Effector CD4-positive, alpha-beta T cell (primary cell): ENCODE measurements at places on chromosomes 2 and 18.

GRCh38 chr18:63897072-63897471, 9.6 kb downstream of the SERPINB2 start:
- no peak for DNase-seq

DNA sequence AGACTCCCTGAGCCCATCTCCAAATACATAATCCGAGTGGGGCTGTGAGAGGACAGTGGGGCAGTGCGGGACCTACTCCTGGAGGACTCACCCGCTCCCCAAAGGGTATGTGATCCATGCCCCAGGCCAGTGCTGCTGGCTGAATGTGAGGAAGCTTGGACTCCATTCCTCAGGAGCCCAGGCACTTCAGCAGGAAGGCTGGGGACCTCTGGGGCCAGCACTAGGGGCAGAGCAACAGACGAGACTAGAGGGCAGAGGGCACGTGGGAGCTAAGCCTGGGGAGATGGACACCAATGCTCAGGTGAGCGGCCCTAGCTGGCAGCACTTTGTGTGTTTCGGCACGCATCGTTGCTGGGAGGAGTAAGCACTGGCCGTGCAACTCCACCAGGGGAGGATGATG, 84.9 kb downstream of the MALT1 start:
- no peak for DNase-seq

DNA sequence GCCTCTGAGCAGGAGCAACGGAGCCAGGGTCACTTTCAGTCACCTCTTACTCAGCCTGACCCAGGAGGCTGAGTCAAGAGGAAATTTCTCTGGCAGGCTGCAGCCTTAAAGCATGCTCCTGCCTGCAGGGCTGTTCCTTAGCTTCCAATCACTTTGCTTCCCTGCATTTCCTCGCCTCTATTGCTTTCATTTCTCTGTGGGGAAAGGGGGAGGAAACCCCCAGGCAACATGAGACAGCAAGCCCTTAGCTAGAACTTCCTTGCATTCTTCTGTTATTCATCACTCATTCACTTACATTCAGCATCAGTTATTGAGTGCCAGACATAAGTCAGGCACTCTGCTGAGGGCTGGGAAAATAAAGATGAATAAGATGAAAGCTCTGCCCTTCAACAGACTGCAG, 13.0 kb downstream of the XDH start:
- DNase-seq: no peak

GRCh38 chr2:127410871-127411652, 7.2 kb upstream of the PROC start:
- DNase-seq: no peak

DNA sequence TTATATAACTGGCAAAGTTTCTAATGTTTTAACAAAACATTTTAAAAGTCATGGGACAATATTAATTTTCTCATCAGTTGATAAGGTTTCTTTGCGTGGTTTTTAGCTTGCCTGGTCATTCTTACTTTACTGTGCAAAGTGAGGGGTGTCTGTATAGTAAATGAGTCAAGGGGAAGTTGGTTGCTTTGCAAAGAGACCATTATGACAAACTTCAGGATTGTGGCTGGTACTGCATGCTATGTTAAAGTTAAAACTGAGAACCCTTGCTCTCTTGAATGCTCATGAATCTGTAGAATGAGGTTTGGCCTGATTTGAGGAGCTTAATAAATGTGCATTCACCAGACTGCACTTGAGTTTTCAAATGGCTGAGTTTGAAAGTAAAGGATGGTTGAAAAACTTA, 47.0 kb downstream of the COL4A4 start:
- DNase-seq: no peak

DNA sequence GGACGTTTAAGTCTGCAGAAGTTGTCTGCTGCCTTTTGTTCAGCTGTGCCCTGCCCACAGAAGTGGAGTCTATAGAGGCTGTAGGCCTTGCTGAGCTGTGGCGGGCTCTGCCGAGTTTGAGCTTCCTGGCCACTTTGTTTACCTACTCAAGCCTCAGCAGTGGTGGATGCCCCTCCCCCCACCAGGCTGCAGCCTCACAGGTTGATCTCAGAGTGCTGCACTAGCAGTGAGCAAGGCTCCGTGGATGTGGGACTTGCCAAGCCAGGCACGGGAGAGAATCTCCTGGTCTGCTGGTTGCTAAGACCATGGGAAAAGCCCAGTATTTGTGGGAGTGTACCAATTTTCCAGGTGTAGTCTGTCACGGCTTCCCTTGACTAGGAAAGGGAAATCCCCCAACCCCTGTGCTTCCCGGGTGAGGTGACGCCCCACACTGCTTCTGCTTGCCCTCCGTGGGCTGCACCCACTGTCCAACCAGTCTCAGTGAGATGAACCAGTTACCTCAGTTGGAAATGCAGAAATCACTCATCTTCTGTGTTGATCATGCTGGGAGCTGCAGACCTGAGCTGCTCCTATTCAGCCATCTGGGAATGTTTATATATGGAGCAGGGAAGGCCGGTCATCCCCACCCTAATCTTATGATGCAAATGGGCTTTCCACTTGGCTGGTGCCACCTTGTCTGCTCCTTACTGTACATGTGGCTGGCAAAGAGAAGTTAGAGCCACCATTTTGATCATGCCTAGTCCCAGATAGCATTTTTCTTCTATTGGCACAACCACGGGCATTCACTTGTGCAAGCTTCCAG, 156.9 kb upstream of the ITGA6 start:
- no peak for DNase-seq

- no peak for DNase-seq
Measured at GRCh38 chr18:8517276-8517675, 92.0 kb upstream of the RAB12 start.

DNA sequence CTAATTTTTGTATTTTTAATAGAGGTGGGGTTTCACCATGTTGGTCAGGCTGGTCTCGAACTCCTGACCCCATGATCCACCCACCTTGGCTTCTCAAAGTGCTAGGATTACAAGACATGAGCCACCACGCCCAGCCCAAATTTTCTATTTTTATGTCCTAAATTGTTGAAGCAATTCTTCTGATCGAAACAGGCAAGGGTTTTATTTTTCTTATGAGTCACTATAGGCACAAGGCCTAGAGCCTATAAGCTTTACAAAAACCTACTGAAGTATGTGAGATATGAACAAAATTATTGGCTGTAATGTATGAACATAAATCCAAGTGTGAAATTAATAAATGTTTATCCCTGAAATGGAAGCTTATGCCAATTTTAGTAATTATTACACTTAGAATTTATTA, 464.2 kb upstream of the NRP2 start:
- DNase-seq: no peak

DNA sequence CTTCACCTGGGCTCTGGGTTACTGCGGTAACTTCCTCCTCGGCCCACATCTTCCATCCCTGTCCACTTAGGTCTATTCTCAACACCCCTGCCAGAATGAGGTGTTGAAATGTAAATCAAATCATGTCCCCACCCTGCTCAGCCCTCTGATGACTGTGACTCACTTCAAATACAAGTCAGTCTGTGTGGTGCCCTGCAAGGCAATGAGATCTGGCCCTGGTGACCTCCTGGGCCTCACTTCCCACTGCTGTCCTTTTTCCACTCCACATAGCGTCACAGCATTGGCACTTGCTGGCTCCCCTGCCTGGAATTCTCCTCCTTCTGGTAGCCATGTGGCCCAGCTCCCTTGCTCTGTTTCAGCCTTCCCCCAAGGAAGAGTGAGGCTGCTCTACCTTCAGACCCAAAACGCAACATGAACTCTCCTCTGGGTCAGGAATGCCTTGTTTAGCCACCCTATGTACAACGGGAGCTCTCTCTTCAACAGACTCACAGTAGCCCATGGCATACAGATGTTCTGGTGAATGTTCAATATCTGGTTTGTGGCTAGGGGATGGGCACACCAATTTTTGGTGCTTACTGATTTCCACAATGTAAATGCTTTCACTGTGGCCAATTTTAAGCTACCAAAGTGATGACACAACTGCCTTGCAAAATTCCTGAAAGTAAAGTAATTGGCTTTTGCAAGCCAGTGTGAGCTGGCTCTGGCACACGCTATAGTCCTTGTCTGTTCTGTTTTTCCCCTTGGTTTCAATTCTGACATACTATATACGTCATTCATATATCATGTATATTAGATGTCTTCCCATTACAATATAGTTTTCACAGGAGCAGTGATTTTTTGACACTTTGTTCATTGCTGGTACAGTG, 550.3 kb upstream of the HS6ST1 start:
- no peak for DNase-seq

DNA sequence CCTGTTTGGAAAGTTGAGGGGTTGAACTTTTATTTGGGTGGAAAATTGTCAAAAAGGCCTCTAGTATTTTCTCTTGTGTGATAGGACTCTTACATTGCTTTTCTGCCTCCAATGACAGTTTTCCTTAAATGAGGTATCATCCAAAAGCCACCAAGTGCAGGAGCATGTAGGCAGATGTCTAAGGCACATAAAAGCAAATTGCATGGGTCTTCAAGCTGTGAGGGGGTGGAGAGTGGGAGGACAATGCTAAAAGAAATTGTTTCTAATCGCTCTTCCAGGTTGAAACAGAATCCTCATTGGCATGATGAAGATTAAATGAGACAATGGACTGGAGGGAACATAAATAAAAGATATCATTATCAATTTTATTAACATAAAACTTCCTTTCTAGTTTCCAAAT, 6.8 kb downstream of the TACR1 start:
- DNase-seq: no peak

- DNase-seq: no peak
Measured at GRCh38 chr2:222358876-222359275, 60.1 kb upstream of the PAX3 start.

DNA sequence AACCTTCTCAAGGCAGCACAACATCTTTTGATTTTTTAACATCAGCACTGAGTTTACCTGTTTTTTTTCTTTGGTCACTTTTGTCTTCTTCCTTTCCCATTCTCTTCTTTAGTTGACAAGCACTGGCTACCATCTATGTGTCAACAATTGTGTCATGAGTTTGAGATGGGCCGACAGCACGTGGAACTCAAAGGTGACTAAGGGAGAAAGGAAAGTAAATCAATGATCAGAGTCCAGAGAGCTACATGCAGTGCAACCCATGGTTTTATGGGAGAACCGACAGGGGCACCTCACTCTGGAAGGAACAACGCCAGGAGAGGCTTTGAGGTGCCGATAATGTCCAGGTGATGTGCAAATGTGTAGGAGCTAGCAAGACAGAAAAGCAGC, 755.5 kb downstream of the RNF144A start:
- DNase-seq: no peak

GRCh38 chr18:63336366-63337099, 17.0 kb upstream of the BCL2 start:
- DNase-seq: no peak

- no peak for DNase-seq
Measured at GRCh38 chr18:59877361-59877760, 22.4 kb upstream of the PMAIP1 start.

DNA sequence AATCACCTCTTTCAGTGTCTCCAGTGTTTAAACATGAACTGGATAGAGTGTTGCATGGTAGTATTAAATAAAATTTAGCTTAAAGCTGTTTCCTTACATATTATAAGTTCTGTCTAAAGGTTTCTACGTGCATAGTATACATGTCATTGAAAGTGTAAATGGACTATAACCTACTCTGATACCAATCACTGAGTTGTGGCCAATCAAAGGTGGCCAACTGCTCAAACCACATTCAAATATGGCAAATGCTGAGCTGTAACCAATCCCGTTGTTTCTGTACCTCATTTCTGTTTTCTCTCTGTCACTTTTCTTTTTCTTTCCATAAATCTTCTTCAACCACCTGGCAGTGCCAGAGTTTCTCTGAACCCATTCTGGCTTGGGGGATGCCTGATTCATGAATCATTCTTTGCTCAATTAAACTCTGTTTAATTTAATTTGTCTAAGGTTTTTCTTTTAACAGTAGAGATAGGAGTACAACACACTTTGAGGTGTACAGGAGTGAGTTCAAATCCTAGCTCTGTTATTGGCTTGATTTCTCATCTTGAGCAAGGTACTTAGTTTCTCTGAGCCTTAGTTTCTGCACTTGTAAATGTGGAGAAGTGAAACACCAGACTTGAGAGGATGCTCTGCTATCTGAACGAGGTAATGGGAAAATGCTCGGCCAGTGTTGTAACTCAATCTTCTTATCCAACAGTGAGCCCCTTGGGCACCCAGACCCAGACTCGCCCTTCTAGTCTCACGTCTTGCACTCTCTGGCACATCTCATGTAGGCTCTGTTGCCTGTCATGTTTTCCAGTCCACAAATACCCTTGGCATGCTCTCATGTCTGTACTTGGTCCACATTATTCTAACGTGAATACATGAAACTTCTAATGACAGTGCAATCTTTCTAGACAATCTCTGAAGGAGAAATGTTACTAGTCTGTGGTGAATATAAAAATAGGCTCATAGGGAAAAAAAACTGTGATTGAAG, 228.0 kb downstream of the PIK3C3 start:
- DNase-seq: no peak

GRCh38 chr2:182870227-182870626, 3.8 kb upstream of the FRZB start:
- DNase-seq: no peak

DNA sequence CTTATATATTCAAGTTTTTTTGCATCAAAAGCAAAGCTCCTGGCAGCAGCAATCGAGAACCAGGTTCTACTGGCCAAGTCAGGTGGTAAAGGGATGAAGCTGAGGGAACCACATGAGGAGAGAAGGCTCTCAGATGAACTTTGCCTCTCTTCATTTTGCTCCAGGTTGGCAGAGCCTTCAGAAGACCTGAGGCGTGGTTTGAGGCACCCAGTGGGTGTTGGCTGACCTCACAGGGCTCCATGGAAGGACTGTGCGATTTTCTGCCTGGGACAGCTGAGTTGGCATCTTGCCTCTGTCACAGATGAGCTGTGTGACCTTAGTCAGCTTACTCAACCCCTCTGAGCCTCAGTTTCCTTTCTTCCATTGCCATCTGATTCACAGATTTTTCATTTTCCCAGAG, 89.0 kb downstream of the INSIG2 start:
- no peak for DNase-seq

GRCh38 chr2:26838121-26838906, 9.6 kb upstream of the DPYSL5 start:
- DNase-seq: no peak

- DNase-seq: no peak
Measured at GRCh38 chr18:69400253-69400975, at the start of gene DOK6. Gene DOK6 (plus strand): TSS chr18:69400888.

GRCh38 chr2:231663458-231664212, 44.7 kb upstream of the PTMA start:
- no peak for DNase-seq

- no peak for DNase-seq
Measured at GRCh38 chr2:47310801-47311560, 92.0 kb upstream of the MSH2 start.

DNA sequence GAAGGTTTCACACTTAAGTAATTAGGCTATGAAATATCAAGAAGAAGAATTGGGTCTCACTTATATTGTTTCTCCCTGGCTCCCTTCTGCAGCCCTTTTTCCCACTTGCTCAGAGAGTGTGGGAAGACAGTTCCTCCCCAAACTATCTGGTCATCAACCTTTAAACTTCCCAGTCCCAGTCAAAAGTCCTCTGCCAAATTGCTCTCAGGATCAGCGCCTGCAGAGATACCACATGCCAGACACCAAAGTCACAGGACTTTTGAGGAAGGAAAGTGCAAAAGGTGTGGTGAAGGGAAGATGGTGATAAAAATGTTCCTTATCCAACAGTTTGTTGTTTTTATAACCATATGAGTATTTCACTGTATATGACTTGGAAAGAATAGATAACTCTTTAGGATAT, 51.3 kb downstream of the DLGAP1 start:
- no peak for DNase-seq
